ENCODE measurements at places on chromosomes 13 and 19.

GRCh38 chr13:49132479-49133002, 87.6 kb upstream of the MLNR start:
- no peak for DNase-seq

DNA sequence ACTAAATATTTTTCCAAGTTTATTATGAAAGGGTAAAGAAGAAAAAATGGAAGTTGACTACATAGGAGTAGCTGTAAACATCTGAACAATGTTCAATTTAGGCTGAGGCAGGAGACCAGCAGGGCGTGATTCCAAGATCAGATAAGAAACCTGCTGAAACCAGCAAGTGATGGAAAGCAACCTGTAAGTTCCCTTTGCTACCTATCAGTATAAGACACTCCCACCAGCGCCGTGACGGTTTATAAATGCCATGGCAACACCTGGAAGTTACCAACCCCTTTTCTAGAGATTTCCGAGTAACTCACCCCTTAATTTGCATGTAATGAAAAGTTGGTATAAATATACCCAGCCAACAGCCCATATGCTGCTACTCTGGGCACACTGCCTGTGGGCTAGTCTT, 1.1 kb upstream of the ZNF45 start:
- DNase-seq = no peak

- no peak for DNase-seq
Observed at GRCh38 chr19:17245535-17245984, at the start of gene NR2F6. Gene NR2F6, minus strand, starts transcription at chr19:17245919. Its CDS starts 699 bp downstream, at chr19:17245220.

DNA sequence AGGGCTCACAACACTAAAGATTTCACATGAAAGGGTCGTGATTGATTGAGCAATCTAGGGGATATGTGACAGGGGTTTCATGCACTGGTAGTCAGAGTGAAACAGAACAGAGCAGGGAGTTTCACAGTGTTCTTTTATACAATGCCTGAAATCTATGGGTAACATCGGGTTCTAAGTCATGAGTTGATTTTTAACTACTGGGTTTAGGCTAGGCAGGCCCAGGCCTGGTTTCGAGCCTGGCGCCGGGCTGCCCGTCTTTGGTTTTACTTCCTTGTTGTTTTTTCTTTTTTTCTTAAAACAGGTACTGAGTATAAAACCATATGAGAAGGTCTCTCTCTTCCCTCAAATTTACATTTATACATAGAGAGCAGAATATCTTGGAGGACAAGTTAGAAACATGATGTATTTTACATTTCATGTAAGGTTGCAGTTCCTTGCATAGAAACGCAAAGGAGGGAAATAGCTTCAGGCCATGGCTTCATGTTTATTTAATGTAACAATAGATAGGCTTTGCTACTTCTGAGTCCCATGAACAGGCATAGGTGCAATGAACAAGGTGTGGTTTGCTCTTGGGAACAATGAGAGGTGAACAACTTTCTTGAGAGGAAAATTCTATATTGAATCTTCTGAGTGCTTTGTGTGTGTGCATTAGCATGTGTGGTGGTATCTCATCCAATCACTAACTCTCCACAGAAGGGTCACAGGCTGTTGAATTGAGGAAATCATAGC, 128.9 kb upstream of the RXFP2 start:
- DNase-seq = no peak

DNA sequence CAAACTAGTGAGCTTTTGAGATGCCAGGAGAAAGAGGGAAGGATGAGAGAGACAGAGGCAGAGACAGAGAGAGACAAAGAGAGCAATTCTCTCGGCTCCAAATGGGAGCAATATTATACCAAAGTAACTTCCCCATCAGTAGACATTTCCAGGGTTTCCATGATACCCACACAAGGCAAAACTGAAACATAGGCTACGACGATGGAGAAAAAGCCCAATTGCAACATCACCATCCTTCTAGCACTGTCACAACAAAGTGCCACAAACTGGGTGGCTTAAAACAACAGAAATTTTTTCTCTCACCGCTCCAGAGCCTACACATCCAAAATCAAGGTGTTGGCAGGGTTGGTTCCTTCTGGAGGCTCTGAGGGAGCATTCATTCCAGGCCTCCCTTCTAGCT, 81.4 kb downstream of the KCTD12 start:
- DNase-seq = no peak

GRCh38 chr13:44685641-44686040, 109.5 kb upstream of the TSC22D1 start:
- no peak for DNase-seq

- no peak for DNase-seq
Observed at GRCh38 chr19:8146877-8147581, 2.4 kb downstream of the FBN3 start.

DNA sequence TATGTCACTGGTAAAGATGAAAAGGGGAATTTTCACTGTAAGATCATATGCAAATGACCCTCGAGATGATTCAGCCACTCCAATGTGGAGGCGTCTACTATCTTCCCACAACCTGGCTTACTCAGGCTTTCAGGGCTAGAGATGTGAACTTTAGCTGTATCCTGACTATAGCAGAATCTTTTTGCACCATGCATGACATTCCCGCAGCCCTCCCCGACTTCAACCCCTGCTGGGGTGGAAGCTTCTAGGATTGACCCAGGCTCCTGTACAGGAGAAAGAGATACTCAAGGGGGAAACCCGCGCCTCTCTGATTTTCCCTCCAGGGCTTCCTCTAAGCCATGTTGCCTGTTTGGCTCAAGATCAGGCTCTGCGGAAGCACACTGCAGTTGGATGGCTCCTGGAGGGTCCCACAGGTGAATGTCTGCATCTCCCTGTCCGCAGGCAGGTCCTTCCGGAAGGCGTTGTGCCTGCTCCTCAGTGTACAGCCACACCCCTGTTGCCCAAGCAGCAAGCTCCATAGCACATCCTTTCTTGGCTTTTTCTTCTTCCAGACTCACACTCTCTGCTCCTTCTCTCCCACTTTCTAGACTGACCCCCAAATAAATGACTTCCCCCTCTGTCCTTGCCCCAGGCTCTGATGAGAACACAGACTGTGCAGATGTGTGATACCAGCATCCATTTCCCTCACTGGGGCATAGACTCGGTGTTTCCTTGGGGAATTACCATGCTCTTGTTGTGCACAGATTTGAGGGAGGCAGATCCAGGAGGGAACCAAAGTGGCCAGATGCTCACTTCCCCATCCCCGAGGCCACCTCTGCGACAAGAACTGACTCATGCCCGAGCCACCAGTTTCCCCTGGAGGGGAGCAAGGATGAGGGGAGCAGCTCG, 29.1 kb upstream of the POP4 start:
- no peak for DNase-seq

- no peak for DNase-seq
Observed at GRCh38 chr13:40164133-40164532, 502.3 kb downstream of the FOXO1 start.

GRCh38 chr19:21158523-21159135, 16.8 kb downstream of the ZNF431 start:
- no peak for DNase-seq

- no peak for DNase-seq
Observed at GRCh38 chr13:111527614-111528229, 207.3 kb downstream of the TEX29 start.

DNA sequence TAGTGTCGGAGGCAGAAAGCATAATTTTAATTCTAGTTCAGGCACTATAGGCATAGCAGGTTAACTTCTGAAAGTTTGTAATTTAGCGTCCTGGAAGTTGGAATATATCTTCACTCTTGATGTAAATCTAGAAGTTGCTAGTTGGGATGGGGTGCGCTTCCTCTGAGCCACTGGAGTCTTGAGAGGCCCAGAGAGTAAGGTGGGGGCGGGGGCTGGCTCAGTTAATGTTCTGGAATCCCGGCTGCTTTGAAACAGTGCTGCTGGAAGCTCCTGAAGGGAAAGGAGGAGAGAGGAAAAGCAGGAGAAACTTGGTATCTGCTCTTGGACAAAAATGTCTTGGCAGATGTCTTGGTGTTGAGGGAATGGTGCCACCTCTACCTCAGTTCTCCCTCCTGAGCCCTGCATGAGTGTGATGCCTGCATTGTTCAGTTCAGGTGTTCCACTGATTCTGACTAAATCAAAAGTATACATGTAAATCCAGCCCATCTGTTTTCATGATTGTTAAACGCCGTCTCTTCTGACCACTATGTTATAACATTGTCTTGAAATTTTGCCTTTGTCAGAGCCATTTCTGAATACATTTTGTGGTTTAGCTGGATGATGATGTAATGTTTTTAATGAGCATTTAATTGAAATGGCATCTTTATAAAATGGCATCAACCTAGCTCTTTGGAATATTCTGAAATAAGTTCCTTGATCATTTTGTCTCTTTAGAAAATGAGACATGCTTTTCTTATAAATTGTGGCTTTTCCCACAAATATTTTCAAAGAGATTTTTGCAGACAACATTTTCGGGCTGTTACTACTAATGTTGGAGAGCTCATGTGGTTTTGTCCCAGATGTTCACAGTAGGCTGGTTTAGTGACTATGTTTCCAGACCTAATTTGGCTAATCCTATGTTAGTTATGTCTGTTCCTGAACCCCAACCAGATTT, 202.7 kb downstream of the SHISA2 start:
- DNase-seq = no peak

- DNase-seq = no peak
Observed at GRCh38 chr13:99431927-99432608, 69.2 kb upstream of the TM9SF2 start.

GRCh38 chr19:55305491-55305890, 19.6 kb downstream of the TMEM150B start:
- DNase-seq = no peak

- DNase-seq = no peak
Observed at GRCh38 chr13:48874165-48874564, 101.5 kb upstream of the FNDC3A start.

DNA sequence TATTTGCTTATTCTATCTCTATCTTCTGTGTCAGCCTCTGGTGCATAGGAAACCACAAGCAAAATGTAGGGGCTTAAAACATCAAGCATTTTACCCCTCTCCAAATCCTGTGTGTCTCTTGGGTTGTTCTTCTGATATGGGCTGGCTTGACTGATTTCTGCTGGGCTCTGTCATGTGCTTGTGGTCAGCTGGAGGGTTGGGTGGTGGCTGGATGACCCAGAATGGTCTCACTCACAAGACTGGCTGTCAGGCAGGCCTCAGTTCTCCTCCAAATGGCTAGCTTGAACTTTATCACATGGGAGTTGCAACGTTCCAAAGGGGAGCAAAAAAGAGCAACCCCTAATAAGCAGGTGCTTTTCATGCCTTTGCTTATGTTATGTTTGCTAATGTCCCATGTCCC, 9.6 kb upstream of the LYPD5 start:
- no peak for DNase-seq

GRCh38 chr13:101545521-101545920, 93.0 kb downstream of the ITGBL1 start:
- DNase-seq = no peak

- no peak for DNase-seq
Observed at GRCh38 chr19:19022380-19022961, 10.8 kb downstream of the SUGP2 start.

- no peak for DNase-seq
Observed at GRCh38 chr13:99434258-99434788, 66.9 kb upstream of the TM9SF2 start.

DNA sequence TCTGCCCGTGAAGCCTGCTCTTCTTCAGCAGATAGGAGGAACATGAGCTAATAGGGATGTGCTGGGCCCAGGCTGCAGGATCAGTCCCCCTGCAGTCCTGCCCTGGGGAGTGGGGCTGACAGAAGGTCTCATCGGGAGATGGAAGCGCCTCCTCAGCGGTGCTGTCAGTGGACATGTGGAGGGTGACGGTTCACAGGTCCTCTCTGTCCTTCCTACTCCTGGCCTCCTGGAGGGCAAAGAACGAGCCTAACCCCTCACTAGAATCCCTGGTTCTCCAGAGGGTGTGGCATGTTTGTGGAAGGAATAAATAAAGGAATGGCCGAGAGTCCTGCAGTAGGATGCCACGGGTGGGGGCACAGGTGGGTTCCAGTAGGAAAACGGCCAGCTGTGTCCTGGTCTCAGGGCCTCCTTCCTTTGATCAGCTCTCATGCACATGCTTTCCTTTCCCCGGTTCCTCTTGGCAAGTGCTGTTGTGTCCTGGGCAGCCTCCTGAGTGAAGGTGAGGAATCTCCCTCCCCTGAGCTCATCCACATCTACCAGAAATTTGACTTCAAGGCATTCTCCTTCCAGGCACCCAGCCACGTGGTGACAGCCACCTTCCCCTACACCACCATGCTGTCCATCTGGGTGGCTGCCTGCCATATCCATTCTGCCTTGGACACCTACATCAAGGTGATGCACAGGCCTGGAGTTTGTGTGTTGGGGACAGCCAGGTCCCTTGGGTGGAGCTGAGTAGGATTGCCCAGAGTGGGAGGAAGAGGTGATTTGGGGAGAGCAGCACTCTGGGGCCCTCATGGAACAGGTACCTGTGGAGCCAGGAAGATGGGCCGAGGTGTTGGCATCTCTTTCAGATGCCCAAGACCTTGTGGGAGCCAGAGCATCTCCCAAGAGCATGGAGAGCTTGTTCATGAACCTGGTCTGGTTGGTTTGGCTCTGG, 28.6 kb upstream of the ZNF492 start:
- DNase-seq = no peak

- DNase-seq = no peak
Observed at GRCh38 chr19:49890349-49891311, 6.1 kb downstream of the IL4I1 start.

- DNase-seq = no peak
Observed at GRCh38 chr13:40120288-40120687, 464.8 kb downstream of the COG6 start.

GRCh38 chr13:20826843-20827560, 53.2 kb upstream of the EEF1AKMT1 start:
- no peak for DNase-seq

DNA sequence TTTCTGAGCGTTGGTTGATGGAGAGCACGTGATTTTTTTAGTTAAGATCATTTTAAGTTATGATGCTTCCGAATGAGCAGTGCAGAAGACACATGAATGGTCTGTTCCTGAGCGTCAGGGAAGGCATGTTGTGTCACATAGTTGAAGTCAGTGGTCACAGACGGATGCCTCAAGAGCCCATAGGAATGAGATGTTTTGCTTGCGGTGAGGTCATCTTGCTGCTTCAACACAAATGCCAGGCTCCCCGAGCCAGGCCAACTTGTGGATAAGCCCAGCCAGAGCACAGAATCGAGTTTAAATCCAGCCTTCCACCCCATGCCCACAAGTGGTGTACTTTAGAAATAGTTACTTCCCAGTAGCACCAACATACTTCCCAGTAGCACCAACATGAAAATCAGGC, 5.4 kb downstream of the UPF3A start:
- DNase-seq = no peak

GRCh38 chr13:99382428-99383133, 75.4 kb upstream of the GPR183 start:
- DNase-seq = no peak

- DNase-seq = no peak
Observed at GRCh38 chr13:64528838-64529237, 2701.3 kb downstream of the PCDH9 start.

- no peak for DNase-seq
Observed at GRCh38 chr13:87124785-87125074, 546.4 kb upstream of the SLITRK5 start.

DNA sequence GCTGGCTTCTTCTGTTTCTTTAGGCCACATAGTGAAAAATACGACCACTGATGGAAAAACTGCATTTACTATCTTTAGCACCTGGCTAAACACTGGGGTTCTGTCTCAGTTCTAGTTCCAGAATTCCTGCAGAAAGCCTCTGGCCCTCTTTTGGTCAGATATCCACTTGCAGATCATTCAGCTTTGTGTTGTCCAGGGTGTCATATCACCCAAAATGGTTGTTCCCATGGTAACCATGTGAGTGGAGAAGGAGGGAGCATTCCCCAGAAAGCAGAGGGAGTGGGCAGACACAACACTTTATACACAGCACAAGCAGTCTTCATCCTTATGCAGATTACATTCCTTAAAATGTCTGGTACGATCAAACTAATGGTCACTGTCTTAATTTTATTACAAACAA, 73.5 kb downstream of the CAB39L start:
- no peak for DNase-seq

GRCh38 chr13:44236801-44237207, 136.8 kb upstream of the SERP2 start:
- DNase-seq = no peak

Measured in C1 segment of cervical spinal cord (tissue), 14 donors.